Non-pigmented ciliary epithelial cell (primary cell): ENCODE measurements at places on chromosomes 2 and 18.
A peak's percentile ranks its signal among the peaks of the same experiment; 100 is the strongest.

GRCh38 chr18:33495278-33495677, 54.8 kb upstream of the CCDC178 start:
- DNase-seq, result peak; percentile 11

DNA sequence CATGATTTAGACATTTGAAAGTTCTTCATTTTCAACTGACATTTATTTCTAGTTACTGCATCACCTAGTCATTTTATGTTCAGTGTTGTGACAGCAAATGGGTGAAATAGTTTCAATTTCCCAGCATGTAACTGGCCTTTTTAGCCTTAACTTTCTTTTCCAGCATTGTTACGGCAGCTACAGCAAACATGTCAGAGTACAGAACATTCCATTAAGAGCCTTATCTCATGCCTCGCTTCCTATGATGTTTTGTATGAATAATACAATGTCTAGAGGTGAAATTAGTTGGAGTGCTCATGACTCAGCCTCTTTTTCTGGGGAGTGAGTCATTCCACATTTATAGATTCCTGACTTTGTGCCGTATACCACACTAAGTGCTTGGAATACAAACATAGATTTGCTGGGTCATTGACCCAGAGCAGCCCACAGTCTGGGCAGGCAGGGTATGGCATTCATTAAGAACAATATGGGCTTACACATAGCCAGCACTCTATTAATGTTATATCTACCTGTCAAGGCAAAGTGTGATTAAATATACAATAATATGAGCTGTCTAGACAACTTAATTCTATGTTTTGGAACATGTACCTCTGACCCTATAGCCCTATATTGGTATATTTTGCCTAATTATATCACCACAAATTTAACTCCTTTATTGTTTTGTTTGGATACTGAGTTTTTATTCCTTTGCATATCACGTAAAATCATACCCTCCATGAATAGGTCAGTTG, 72.2 kb downstream of the MAP2 start:
- DNase-seq, result peak; percentile 97

- DNase-seq, result no peak
Observed at GRCh38 chr2:155363349-155363888, 664.9 kb downstream of the KCNJ3 start.

- no peak for DNase-seq
Observed at GRCh38 chr2:206535260-206535986, 92.1 kb downstream of the ADAM23 start.

- DNase-seq, result no peak
Observed at GRCh38 chr2:186637497-186637800, 47.6 kb downstream of the ITGAV start.

GRCh38 chr2:181552808-181553207, 95.6 kb downstream of the ITGA4 start:
- DNase-seq, result no peak
